ENCODE measurements at places on chromosomes 11 and 22. TPM values are rescaled to one million over a fixed set of nuclear protein-coding genes. Genes with fewer than 3 reads are reported as not detected.

DNA sequence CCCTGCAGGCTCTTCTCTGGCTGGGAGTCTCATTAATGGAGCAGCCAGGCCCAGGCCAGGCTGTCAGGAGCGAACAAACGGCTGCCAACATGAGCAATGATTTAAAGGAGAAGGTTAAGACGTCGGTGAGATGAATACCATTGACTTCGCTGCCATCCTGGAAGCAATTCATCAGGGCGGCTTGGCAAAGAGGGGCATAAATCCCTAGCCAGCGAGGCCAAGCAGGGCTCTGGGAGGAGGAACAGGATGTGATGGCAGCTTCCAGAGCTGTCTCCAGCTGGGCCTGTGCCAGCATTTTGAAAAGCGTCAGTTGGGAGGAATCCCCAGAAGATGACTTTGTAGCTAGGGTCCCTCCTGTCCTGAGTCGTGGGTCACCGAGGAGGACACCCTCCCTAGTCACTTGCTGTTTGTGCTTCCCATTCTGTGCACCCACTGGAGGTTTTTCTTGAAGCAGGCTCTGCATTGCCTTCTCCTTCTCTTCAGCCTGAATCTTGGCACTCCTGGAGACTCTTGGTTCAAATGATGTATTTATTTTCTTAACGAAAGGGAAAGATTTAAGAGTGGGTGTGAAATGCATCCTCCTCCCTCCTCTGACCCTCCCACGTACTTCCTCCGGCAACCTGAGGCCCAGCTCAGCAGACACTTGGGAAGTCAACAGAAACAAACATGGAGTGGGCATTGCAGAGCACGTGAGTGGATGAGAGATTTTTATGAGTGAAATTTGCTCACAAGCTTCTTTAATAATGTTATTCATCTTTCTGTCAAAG lies 476.3 kb upstream of the CADM1 start:
- no peaks in the 10 kb centered on the region for H3K4me1 ChIP-seq
- H3K4me3 ChIP-seq, result no peak overlapping the region
- no peak overlapping the region for H3K27ac ChIP-seq
- H3K36me3 ChIP-seq, result no peaks in the 10 kb centered on the region

DNA sequence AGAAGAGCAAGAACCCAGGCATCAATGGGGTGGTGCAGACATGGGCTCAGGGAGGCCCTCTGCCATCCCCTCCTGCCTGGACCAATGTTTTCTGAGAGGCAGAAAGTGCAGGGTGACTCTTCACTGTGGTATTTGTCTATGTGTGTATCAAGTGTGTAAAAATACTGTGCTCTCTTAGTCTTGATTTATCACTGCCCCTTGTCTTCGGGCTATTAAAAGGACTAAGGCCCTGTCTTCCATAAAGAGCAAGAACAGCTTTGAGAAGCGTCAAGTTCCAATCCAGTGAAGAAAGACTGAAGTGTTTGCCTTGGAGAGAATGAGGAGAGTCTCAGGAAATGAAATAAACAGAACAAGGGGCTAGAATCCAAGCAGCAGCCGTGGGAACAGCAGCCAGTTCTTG lies 14.4 kb downstream of the PRSS23 start:
- no peak for DNase-seq
- no peak overlapping the region for H3K4me3 ChIP-seq

DNA sequence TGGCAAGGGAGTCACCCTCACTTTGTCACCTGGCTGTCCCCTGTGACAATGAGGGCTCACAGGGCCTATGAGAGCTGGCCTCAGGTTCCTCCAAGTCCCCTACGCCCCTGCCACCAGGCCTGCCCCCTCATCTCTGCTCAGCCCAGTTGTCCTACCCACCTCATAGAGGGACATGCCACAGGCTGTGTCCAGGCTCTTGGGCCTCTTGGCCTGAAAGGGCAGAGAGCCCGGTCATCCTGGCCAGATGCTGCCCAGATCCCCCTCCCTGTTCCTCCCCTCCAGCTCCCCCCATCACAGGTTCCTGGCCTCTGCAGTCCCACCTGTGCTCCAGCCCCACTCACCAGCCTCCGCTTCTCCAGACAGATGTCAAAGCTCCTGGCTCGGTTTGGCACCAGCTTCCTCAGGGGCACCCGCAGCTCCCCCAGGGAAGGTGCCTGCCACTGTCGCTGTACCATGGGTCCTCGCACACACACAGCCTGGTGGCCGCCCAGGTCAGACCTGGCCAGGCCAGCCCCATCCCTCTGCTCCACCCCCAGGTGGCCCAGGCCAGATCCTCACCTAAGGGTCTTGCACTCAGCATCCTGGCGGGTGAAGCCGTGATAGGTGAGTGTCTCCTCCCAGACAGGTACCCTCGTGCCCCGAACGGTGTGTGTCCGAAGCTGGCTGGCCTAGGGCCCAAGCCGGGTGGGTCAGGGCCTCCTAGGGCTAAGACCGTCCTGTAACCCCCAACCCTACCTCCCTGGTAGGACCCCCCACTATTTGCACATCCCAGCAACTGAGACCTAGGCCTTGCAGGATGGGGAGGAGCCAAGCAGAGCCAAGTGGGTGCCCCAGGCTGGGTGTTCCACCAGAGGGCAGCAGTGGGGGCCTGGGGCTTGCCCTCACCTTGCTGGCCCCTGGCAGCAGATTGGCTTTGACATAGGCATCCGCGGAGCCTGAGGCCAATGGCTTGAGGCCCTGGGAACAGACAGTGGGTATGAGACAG lies 8.3 kb downstream of the NDUFV1 start:
- H3K36me3 ChIP-seq, result peaks cover 30% of the 10 kb centered on the region
- H3K4me3 ChIP-seq, result no peak overlapping the region
- no peaks in the 10 kb centered on the region for H3K27me3 ChIP-seq
- no peaks in the 10 kb centered on the region for H3K4me1 ChIP-seq
- peak overlapping the region; percentile 51 for H3K27ac ChIP-seq
- DNase-seq, result no peak

DNA sequence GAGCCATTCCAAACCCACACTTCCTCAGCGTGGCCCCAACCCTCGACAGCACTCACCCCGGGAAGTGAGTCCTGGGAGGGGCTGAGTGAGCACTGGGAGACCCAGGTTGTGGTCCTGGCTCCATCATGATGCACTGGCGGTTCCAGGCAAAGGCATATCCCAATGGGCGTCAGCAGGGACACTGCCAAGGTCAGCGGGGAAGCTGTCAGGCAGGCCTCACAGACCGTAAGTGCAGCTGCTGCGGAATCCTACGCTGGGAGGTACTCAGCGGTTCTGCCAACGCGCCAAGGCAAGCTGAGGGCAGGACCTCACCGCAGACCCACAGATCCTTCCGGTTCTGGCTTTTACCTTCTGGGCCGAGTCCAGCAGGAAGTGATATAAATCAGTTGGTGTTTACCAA lies 1.4 kb upstream of the GAL3ST1 start:
- H3K27ac ChIP-seq, result no peak overlapping the region
- H3K4me1 ChIP-seq, result no peaks in the 10 kb centered on the region
- no peak overlapping the region for H3K4me3 ChIP-seq
- H3K27me3 ChIP-seq, result no peaks in the 10 kb centered on the region
- peaks cover 52% of the 10 kb centered on the region for H3K36me3 ChIP-seq

DNA sequence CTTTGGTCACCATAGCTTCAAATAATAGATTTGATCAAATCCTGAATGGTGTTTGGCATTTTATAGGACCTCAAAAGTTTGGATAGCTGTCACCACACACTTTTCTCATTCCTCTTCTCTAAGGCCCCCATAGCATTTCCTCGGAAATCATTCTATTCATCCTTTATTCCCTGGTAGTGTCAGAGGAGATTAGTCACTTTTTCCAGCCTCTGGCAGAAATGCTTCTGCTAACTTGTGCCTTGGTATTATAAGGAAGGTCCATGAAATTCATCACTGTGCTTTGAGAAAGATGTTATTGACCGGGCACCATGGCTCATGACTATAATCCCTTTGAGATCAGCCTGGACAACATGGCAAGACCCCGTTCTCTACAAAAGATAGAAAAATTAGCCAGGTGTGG lies 19.7 kb upstream of the NUP160 start:
- no peak overlapping the region for H3K27ac ChIP-seq
- no peak overlapping the region for H3K4me3 ChIP-seq
- H3K4me1 ChIP-seq, result no peaks in the 10 kb centered on the region
- no peaks in the 10 kb centered on the region for H3K36me3 ChIP-seq
- no peak for DNase-seq

DNA sequence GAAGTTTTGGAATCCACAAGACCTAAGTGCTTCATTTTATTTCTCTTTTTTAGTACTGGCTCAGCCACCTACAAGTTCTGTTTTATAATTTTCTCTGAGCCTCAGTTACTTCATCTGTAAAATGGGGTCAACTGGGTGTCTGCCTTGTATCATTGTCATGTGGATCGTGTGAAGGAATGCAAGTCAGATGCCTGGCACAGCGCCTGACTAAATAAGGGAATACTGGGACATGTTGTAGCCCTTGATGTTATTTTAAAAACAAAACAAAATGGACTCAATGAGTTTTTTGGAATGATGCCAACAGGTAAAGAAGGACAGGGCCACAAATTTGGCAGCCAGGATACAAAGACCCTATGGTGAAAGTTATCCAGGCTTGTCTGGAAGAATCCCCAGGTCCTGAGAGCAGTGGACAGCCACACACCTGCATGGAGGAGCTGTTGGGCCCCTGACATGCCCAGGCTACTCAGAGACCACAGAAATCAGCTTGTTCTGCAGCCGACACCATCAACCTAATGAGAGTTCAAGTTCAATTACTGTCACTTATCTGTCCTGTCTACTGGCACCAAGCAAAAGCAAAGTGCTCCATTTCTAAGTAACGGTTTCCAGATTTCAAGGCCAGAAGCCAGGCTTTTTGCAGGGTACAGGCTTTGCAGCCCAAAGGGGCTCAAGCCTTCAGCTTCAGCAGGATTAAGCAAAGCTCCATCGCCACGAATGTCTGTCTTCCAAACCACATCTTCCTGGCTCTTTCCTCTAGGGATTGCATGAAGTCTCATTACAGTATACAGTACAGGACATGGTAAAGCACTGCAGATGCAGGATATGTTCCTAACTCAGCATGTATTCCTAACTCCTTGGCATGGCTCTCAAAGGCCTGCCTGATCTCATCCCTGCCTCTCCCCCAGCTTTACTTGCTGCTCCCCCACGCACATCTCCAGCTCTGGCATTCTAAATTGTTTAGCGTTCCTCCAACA lies 18.4 kb downstream of the DKK3 start:
- H3K4me1 ChIP-seq, result peaks cover 79% of the 10 kb centered on the region
- no peaks in the 10 kb centered on the region for H3K27me3 ChIP-seq
- DNase-seq, result peak; percentile 56
- H3K4me3 ChIP-seq, result no peak overlapping the region

DNA sequence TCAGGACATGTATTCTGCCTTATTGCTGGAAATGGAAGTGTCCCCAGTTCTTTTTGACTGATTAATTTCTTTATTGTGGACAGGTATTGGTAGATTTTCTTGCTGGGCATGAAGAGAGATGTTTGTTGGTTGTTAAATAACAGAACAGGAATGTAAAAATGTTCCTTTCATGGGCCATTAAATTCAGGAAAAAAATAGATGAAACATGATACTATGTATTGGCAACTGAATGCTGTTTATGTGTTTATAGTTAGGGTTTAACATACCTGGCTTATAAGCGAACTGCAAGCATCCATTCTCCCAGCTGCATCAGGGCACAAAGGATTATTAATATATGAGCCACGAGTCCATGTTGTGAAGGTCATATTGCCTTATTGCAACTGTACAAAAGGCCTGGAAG lies 368.5 kb downstream of the NELL1 start:
- no peaks in the 10 kb centered on the region for H3K36me3 ChIP-seq
- H3K27ac ChIP-seq, result no peak overlapping the region
- H3K4me3 ChIP-seq, result no peak overlapping the region
- no peaks in the 10 kb centered on the region for H3K27me3 ChIP-seq

- peak; percentile 73 for DNase-seq
- H3K36me3 ChIP-seq, result no peaks in the 10 kb centered on the region
- H3K27me3 ChIP-seq, result no peaks in the 10 kb centered on the region
- peak overlapping the region; percentile 26 for H3K27ac ChIP-seq
These were observed 722 bp upstream of the GUCY1A2 start for GRCh38 chr11:107018902-107019493.

- no peaks in the 10 kb centered on the region for H3K27me3 ChIP-seq
- no peak overlapping the region for H3K27ac ChIP-seq
- no peaks in the 10 kb centered on the region for H3K36me3 ChIP-seq
These were observed 526.6 kb downstream of the MN1 start for GRCh38 chr22:27274770-27275449.

DNA sequence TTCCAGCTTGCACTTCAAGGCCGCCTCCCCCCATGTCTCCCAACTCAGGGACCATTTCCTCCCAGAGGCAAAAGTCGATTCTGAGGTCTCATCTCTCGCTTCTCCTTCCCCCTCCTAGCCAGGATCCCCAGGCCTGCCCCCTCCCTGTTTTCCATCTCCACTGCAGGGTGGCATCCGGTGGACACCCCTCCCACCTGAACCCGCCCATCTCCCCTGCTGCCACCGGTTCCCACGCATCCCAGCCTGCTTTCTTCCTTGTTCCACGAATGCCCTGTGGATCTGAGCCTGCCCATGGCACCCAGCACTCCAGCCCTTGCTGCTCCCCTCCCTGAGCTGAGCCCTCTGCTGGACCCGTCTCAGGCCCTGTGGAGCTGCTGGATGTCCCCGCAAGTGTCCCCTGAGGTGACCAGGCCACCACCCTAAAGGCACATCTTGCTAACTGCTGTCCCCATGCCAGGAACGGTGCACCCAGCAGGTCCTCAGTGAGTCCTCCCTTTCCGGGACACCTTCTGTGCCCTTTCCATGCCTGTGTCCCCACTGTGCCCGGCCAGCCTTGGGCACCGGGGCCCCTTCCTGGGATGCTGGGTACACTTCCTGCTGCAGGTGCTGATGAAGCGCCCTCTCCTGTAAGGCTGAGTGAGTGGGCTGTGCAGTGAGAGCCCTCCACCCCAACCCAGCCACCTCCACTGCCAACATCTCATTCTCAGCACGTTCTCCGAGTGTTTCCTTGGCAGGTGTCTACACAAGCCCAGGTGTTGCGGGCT lies 936 bp downstream of the IL17REL start:
- no peak overlapping the region for H3K27ac ChIP-seq
- peaks cover 44% of the 10 kb centered on the region for H3K27me3 ChIP-seq
- H3K36me3 ChIP-seq, result no peaks in the 10 kb centered on the region
- H3K4me3 ChIP-seq, result no peak overlapping the region
- DNase-seq, result no peak

Gene OR4A16
- total RNA-seq, result not detected

Gene SLC25A18
- 0.59 TPM for total RNA-seq

Gene FAM76B
- total RNA-seq, result 5.3 TPM

Gene RIC3
- total RNA-seq, result 7.9 TPM

Gene PRODH
- 8.0 TPM for total RNA-seq

Gene SIAE
- total RNA-seq, result 40.8 TPM

Gene OR6A2
- not detected for total RNA-seq
